ENCODE measurements at places on chromosomes 7 and 10.

GRCh38 chr10:102312683-102313082 is 67.4 kb downstream of the GBF1 start:
- no peak for DNase-seq

DNA sequence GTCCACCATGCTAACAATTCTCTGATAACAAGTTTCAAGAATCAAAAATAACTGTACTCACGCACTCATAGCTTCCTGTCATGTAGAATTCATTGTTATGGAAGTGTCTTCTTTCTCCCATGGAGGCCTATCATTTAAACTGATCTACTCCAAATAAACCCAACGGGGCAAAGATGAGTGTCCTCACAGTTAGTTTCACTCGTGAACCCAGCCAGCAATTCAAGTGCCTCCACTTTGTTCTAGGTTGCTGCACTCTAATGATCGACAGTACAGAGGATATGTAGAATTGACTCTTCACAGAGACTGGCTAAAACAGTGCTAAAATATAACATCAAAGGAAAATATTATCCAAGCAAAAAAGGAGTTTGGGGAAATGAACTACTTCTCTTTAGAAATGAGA is 111.4 kb downstream of the LRRN3 start:
- no peak for DNase-seq

DNA sequence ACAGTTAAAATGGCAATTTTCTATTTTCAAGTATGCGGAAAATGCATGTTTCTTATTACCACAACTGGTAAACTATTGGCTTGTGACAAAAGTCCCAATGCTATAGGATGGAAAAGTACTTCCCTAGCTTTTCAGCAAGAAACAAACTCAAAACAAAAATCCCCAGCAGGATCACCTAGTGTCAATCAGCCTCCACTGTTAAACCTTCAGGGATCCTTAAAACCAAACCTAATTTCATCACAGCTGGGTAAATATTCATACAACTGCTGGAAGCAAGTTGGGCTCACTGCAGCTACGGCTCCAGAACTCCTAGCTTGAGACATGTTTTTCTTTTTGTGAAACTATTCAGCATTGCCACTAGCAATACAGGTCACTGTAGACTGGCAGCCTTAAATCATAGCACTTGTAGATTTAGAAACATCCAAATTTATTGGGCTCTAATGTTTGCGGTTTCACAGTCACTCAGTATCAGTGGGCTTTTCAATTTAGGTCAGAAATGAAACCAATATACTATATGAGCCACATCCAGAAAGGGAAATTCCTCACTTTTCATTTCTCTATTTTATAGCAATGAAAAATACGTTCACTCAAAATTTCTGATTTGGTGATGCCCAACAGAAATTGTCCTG is 145.2 kb upstream of the ANK3 start:
- no peak for DNase-seq

GRCh38 chr10:55491712-55492111 is 690.7 kb upstream of the PCDH15 start:
- DNase-seq = no peak

- peak; percentile 52 for DNase-seq
Measured at GRCh38 chr10:77251297-77252013, 386.2 kb downstream of the KCNMA1 start.

DNA sequence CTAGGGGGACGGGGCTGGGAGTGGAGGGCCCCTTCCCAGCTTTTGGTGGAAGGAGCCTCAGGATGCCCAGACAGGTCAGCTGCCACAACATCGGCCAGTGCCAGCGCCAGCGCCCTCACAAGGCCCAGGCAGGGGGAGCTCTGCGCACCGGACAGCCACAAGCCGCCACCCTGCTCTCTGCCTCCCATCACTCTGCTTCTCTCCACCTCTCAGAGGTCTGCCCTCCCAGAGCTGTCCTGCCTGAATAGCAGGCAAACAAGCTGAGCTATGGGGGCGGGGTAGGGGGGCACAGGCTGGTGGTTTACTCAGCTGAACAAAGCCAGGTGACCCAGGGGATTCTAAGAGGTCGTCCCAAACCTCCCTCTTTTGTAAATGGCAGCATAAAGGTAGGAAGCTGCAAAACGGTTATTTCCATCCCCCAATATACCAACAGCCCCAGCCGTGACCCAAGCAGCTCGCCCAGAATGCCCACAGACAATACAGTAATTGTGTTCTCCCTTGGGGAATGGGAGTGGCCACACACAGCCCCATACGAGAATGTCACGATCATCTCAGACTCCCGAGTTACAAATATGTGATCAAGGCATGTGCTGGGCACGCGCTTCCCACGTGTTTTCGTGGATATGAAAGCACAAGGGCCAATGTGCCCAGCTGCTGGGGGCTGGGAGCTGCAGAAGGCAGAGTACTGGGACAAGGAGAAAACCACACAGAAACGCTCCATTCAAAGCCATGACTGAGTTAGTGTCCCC is 19.7 kb downstream of the FAM53B start:
- no peak for DNase-seq

DNA sequence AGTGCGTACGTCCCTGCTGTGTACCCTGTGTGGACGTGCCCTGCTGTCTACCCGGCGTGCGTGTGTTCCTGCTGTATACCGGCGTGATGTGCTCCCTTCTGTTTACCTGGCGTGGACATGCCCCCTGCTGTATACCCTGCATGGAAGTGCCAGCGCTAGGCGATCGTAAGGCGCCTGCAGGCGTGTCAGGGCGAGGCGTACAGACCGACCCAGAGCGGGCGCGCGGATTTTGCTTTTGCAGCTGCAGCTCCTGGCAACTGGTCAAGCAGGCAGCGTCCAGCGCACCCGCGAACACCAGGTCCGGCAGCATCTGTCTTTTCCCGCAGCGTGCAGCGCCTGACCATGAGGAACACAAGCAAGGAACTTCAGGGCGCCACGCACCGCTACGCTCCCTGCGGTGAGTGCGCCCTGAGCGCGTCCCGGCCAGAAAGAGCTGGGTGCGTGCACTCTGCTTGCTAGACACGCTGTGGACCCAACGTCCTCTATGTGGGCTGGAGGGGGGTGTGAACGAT is 680 bp downstream of the C7orf57 start:
- DNase-seq = no peak

DNA sequence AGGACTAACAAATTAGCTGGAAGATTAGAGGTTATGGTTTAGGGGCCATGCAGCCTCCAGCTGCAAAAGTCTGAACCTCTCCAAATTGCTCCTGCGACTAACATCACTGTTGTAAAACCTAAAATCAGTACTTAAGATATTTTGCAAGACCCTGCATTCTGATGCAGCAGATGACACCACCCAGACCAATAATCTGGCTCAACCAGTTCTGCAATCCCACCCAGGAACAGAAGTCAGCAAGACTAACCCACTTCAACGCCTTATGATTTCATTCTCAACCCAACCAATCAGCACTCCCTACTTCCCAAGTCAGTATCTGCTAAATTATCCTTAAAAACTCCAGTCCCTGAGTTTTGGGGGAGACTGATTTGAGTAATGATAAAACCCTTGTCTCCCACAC is 250.8 kb upstream of the MBL2 start:
- DNase-seq = no peak

DNA sequence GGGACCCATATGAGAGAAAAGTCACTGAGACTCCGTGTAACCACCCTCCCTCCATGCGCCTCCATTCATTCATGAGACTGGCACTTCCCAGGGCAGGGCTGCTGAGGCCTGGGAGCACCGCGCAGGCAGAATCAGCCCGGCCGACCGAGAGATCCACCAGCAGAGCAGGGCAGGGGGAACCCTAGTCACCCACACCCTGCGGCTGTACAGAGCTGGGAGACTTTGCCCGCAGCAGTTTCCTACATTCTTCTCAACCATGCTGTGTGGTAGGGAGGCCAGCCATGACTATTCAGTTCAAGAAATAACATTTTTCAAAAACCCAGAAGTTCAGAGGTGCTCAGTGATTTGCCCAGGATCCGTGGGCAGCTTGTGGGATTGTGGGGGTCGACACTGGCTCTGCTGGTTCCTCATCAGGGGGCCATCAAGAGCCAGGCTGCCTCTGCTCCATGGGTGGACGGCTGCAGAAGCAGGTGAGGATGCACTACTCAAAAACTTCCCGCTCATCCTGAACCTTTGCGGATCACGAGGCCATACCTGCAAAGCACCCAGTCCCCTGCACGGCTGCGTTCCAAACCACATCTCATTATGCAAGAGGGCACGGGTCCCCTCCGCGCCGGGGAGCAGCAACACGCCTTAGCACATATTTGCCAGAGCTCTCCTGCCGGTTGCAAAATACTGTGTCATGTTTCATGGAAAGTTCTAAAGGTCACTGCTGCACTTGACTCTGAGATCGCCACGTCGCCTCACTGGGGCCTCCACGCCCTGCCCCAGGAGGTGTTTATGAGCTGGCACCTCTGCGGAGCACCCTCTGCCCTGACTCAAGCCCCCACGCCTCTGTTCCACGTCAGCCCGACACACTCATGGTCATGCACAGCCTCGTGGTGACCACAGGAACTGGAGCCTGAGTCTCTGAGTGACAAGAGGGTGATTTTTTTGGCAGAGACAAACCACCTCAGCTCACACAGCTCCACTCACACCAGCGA is 132.0 kb downstream of the PRKAG2 start:
- DNase-seq = no peak
